ENCODE measurements at places on chromosomes 2 and 18.

- no peak for DNase-seq
Measured at GRCh38 chr2:229528846-229529245, 185.5 kb downstream of the DNER start.

GRCh38 chr2:20584399-20585358 is 66.2 kb downstream of the HS1BP3 start:
- DNase-seq = peak; percentile 50

GRCh38 chr18:35436076-35436649 is 59.0 kb upstream of the ZNF396 start:
- DNase-seq = no peak

DNA sequence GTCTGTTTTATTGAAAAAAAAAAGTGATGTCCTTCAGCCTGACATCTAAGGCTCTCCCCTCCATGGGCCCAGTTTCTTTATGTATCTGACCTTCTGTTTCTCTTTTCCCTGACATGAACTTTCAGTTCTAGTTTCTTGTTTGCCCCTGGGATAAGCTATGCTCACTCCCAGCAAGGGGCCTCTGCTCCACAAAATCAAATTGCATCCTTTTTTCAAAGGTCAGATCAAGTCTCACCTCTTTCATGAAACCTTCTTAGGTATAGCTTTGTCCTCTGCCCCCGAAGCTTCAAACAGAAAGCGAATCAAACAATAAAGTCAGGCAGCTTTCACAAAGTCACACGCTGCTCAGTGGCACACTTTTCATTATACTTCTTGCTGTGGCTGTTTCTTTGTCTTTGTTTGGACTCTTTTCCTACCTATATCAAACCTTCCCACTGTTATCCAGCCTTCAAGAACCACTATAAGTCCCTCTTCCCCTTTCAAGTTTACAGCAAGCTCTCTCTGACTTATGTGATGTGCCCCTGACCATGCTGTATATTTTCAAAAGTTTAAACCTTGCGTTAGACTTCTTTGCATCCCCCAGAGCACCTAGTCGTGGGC is 23.3 kb downstream of the MAP3K19 start:
- DNase-seq = no peak

DNA sequence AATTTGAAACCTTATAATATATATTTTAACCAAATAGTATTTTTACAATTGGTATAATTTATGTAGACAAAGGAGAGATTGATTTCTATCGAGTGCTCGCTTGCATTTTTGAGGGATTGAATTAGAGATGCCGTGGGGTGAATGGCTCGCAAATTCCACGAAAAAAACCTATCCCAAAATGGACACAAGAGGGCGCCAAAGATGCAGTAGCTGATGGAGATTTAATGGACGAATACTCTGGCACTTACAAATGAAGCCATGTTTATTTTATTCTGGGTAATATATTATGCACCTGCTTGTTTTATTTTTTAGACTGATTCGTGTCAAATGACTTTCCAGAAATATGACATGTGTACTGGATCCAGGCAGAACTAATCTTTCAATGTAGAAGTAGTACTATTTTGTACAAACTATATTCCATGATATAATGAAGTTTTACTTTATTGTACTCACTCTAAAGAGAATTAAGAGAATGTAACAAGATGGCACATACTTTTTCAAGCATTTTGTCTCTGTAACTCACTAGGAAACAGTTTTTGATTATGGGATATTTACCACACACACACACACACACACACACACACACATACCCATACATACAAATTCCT is 505.4 kb downstream of the PLCL1 start:
- peak; percentile 29 for DNase-seq

- DNase-seq = no peak
Measured at GRCh38 chr2:238016526-238016925, 44.3 kb upstream of the SCLY start.

GRCh38 chr2:64506686-64507085 is 17.4 kb upstream of the AFTPH start:
- no peak for DNase-seq

DNA sequence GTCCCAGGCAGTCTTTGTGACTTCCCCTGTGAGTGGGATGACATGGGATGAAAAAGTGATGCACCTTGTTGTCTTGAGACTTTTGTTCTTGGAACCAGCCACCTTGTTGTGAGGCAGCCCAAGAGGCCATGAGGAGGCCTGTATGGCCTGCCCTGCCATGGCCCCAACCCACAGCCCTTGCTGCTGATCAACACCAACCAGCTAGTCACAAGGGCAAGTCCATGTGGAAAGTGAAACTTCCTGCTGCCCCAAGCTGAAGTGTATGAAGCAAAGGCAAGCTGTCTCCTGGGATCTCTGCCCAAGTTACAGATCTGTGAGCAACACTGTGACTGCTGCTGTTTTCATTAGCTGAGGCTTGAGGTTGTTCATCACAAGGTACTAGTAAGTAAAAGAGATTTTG is 21.6 kb downstream of the TMEM18 start:
- DNase-seq = peak; percentile 1

- no peak for DNase-seq
Measured at GRCh38 chr2:136696438-136696837, 68.9 kb upstream of the THSD7B start.

GRCh38 chr2:174553811-174554493 is 43.7 kb downstream of the WIPF1 start:
- DNase-seq = no peak

- no peak for DNase-seq
Measured at GRCh38 chr2:116955646-116956045, 858.8 kb upstream of the DDX18 start.

- no peak for DNase-seq
Measured at GRCh38 chr2:68272246-68272994, 20.1 kb upstream of the PPP3R1 start.

GRCh38 chr2:101828673-101829334 is 131.3 kb downstream of the MAP4K4 start:
- DNase-seq = no peak

GRCh38 chr2:7392076-7392787 is 475.0 kb downstream of the RNF144A start:
- no peak for DNase-seq

DNA sequence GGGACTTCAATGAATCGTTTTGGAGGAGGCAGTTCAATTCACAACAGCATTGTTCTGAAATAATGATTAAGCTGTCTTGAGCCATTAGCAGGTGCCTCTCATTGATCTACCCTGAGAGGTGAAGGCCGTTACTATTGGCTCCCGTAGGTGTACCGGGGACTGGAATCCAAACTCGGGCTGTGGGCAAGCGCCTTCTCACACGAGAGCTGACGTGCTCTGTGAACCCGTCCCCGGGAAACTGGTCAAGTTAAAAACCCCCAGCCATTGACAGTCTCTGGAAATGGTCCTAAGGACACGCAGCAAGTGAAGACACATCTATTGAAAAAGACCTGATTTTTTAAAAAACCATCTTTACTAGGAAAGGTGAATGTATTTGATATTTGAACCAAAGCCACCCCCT is 8.1 kb upstream of the NFATC1 start:
- no peak for DNase-seq

DNA sequence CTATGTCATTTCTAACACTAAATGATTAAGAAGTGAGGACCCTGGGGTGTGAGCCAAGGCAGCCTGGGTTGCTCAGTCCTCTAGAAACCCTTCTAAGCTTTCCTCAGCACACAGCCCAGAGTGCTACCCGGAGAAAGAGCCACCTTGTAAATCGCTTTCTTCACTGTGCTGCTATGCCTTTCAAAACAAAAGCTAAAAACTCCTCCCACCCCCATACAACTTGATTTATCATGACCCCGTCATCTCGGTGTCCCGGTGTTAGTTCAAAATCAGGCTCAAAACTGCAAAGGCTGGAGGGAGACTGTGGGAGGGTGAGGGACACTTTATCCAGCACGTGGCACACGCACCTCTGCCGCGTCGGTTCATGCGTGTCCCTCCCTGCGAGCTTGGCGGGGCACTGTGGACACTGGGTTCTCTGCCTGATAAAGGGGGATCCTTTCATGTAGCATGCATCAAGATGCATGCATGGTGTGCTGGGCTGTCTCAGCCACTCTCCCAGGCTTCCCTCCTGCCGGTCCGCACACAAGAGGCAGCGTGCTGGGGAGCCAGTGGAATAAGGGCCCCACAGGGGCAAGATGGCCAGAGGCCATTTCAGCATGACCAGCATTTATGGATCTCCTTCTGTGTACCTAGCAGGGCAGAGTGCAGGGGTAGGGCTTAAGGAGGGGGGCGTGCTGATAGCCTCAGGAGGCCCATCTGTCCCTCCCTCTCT is 170.4 kb downstream of the SMAD7 start:
- DNase-seq = no peak
